CD8-positive, alpha-beta memory T cell (primary cell): ENCODE measurements at places on chromosomes 2 and 18. TPM values are rescaled to one million over a fixed set of nuclear protein-coding genes. Genes with fewer than 3 reads are reported as not detected.

Gene INO80D
- total RNA-seq: 20.7 TPM

Gene REG3G
- not detected for total RNA-seq

Gene MALL
- total RNA-seq: 0.47 TPM

Gene LCT
- 0.48 TPM for total RNA-seq

- peak; percentile 45 for DNase-seq
Measured at GRCh38 chr2:180983468-180984242, 3.2 kb downstream of the UBE2E3 start.

DNA sequence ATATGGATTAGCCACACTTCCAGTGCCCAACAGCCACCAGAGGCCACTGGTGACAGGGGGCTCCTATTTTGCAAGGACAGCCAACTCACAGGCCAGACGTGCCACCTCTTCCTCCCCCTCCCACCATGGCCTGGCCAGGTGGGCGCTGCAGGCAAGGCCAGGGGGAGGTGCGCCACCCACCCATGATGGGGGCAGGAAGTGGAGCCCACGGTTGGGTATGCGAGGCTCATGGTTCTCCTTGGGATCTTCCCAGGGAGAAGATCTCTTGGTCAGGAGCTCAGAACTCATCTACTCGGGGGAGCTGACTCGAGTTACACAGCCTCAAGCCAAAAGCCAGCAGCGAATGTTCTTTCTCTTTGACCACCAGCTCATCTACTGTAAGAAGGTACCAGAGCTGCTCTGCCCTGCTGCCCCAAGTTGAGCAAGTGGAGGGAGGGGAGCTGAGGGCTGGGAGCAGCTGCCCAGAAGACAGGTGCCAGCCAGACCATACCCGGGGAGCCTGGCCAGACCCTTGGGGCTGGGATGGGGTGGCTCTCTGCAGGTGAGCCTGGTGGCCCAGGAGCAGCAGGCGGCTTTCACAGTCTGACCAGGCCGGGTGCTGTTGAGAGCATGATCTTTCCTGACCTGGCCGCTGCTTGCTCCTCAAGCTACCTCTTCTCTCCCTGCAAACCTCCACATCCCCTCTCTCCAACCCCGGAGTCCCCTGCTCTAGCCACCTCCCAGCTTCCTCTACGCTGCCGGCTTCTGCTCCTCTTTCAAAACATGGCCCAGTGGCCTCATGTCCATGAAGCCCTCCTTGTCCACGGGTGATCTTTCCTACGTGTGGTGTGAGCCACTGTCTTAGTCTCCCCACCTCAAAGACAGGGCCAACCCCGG, 49.8 kb downstream of the FAM168B start:
- DNase-seq: no peak

- no peak for DNase-seq
Measured at GRCh38 chr18:50274941-50275340, 6.4 kb downstream of the MBD1 start.

GRCh38 chr2:153059338-153060052, 341.1 kb downstream of the ARL6IP6 start:
- DNase-seq: no peak

DNA sequence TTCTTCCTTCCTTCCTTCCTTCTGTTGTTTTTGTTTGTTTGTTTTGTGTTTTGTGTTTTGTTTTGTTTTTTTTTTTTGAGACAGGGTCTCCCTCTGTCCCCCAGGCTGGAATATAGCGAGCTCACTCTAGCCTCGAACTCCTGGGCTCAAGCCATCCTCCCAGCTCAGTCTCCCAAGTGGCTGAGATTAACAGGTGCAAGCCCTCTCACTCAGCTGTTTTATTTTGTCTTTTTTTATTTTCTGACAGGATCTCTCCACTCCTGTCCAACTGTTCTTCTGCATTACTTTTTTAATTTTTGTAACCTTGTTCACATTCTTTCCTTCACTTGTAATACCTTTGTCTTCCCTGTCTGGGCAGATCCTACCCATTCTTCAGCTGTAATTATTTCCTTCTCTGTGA, 23.6 kb downstream of the MAP3K20 start:
- no peak for DNase-seq

GRCh38 chr2:40289771-40290404, 162.0 kb downstream of the SLC8A1 start:
- DNase-seq: no peak

DNA sequence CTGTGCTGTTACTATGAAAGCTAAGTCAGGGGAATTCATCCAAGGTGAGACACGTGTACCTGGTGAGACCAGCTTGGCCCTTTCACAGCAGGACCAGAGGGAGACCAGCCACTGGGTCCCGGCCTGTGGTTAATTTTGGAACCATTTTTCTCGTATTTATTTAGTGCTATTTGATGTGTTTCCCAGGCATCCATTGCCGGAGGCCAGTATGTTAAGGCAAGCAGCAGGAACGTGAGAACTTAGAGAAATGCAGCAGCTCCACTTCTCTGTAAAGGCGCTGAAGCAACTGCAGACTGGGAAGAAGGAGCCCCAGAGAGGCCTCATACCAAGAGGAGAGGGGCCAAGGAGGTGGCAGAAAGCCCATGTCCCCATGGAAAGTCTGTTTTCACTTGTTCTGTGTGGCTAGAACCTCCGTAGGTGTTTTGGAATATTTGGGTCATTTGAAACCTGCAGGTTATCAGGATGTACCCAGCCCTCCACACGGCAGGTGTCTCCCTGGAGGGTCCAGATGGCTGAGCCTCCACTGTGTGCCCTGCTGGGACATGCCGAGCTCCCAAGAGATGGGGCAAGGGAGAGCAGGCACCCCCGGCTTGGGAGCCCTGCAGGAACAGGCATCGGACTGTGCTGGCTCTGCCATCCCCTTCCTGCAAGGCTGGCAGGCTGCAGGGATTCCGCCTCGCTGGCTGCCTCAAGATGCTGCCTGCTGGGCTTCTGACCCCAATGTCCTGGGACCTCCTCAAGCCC, 256.0 kb upstream of the RAB6C start:
- no peak for DNase-seq
